ENCODE measurements at places on chromosomes 7 and 10. TPM values are rescaled to one million over a fixed set of nuclear protein-coding genes. Genes with fewer than 3 reads are reported as not detected.

- DNase-seq: no peak
Observed at GRCh38 chr10:70693619-70694335, 21.5 kb downstream of the ADAMTS14 start.

GRCh38 chr10:130958981-130959751 is 352.4 kb downstream of the TCERG1L start:
- DNase-seq: no peak

DNA sequence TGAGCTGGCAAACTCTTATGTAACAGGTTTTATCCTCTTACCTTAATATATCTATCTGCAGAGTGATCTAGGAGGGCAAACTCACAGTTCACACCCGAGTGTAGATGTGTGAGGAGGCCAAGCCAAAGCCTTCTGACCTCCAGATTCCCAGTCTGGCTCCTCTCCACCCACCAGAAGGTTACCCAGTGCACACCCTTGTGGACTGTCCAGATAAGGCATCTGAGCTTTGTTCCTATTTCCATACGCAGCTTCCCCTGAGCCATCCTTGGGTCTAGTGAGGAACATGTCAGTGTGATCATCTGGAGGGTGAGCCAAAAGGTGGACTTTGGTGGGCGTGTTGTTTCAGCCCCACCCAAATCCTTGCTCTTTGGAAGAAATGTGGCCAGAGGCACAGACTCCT is 203.0 kb upstream of the MEOX2 start:
- DNase-seq: peak; percentile 58

GRCh38 chr7:158283016-158283974 is 304.3 kb downstream of the PTPRN2 start:
- no peak for DNase-seq

GRCh38 chr10:70034232-70034631 is 18.4 kb upstream of the MACROH2A2 start:
- DNase-seq: peak; percentile 14

DNA sequence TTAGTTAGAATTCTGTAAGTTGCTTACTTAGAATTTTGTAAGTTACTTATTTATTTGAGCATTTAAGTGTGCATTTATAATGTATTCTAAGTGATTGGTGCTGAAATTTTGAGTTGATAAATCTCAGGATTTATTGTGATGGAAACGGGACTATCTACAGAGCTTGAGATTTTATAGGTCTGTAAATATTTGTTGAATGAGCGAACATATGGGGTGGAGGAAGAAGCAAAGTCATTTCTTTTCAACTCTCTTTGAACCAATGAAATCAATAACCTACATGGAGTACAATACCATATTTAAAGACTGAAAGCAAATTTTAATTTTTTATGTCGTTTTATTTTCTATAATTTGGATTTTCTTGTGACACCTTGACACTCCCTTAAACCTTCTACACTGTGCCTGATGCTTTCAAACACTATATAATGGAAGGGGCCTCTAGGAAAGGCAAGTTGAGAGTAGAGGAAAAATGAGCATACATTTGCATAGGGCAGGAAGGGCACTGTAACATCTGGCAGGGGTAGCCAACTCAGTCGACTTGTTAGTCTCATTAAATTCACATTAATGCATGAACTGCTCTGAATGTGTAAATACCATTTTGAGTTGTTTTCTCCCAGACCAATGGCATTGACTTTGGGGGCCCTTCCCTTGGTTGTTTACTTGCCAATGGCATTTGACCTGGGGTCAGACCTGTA is 204.2 kb downstream of the DYNC1I1 start:
- DNase-seq: no peak

DNA sequence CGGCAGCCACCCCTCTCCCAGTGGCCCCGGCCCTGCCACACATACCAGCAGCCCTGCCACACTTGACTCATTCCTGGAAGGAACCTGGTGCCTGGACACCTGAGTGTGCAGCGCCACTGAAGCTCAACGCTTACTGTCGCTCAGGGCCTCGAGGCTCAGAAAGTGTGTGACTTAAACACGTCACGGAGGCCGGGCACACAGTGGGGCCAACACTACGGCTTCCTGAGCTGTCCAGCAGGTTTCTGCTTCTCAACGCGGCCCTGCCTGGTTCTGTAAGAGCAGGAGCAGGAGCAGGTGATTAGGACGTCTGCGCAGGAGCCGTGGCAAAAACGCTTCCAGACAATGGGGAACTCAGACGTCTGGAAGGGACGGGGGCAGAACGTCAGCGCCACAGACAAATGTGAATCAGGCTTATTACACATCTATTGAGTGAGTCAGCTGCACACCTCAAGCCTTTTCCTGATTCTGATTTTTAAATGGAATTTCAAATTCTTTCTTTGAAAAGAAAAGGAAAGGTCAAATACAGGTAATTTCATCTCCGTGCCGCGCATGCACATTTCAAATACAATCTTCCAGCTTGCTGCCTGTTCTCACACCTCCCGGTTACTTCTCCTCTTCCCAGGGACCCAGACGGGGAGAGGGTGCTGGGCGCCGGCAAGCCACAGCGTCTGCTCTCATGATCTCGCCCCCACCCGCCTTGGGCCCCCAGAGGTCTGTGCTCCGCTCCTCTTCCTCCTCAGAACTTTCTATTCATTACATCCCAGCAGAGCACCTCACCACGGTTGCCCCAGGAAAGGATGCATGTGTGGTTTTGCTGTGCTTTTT is 66.6 kb downstream of the ADARB2 start:
- no peak for DNase-seq

GRCh38 chr7:103727982-103728610 is 261.4 kb downstream of the RELN start:
- no peak for DNase-seq

DNA sequence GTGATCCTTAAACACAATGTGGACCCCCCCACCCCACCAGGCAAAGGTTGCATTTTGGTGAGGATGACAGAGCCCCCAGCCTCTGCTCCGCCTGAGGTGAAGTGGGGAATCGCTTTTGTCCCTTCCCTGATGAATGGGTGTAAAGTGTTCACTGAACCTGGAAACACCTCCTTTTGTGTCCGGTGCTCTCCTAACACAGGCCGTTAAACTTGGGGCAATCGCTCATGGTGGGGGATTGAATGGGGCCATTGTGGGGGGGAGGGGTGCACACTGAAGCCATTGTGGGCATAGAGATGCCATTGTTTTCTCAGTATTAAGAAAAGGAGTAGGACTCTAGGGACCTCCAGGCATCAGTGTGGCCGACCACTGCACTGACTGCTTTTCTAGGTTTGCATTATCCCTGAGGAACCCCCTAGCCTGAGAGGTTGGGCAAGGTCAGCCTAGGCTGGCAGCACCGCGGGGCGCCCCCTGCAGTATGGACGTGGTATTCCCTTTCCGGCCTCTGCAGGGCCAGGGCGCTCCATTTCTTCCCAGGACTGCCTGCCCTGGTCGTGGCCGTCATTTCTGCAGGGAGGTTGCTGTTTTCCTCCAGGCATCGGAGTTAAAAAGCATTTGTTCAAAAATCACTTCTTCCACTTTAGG is 158.3 kb downstream of the TCF7L2 start:
- no peak for DNase-seq

- DNase-seq: no peak
Observed at GRCh38 chr10:87887146-87887545, 23.7 kb downstream of the PTEN start.

DNA sequence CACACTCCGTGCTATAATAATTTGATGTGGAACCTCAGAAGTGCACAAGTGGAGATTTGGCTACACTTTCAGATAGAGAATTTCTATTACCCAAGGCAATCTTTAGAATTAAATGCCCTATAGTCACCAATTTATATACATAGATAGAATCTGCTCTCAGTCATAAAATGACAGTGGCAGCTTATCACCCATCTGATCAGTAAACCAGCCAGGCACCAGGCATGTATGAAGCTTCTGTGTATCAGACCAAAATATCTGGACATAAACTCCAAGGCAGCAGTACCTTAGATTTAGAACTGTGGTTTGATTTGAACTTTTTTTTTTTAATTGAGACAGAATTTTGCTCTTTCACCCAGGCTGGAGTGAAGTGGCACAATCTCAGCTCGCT is 180.9 kb downstream of the IPMK start:
- no peak for DNase-seq

- no peak for DNase-seq
Observed at GRCh38 chr7:156612930-156613329, 27.6 kb upstream of the RNF32 start.

GRCh38 chr10:92832998-92833650 is 15.2 kb upstream of the EXOC6 start:
- no peak for DNase-seq

DNA sequence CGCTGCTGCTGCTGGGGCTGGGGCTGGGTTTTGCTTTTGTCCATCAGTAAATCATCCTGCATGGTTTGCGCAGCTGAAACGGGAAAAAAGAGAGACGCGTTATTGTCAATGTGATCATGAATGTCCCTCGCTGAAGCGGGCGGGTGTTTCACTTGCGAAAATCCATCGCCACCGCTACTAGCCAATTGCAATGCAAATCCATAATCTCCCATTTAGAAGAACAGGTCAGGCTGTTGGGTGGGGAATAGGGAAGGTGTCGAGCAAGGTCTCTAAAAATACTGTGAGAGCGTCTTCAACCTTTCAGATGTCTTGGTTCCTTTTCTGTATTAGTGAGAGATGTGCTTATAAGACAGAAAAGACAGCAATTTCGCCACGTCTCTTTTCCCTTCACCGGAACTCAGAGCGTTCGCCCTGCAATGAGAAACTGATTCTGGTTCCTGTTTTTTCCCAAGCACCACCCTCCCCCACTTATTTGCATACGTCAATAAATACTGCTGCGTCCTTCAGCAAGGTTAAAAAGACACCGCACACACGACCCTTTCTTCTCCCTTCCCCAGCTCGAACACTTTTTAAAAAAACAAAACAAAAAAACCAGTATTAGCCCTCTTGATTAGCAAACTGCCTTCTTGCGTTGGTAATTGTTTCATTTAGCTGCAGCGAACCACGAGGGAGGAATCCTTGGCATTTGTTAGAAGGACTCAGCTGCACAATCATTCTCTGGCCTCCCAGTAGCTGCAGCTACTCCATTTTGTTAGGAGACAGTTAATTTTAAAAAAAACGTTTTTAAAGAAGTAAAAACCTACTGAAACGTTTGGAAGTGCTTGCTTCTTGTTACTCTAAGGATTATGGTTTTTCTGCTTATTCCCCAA is 50.4 kb downstream of the CPEB3 start:
- peak; percentile 62 for DNase-seq

GRCh38 chr7:129431911-129432643 is 2.2 kb upstream of the STRIP2 start:
- no peak for DNase-seq

CYP3A5 gene
- not detected for total RNA-seq

OPN1SW gene
- total RNA-seq: 2.1 TPM

ZNF425 gene
- total RNA-seq: 6.3 TPM

EEF1AKMT2 gene
- total RNA-seq: 37.1 TPM

GIMAP1 gene
- total RNA-seq: not detected

Measured in LHCN-M2 (cell line).